ENCODE measurements at places on chromosomes 2 and 18.

GRCh38 chr18:31356025-31356424, 20.6 kb upstream of the DSG4 start:
- no peak for DNase-seq

DNA sequence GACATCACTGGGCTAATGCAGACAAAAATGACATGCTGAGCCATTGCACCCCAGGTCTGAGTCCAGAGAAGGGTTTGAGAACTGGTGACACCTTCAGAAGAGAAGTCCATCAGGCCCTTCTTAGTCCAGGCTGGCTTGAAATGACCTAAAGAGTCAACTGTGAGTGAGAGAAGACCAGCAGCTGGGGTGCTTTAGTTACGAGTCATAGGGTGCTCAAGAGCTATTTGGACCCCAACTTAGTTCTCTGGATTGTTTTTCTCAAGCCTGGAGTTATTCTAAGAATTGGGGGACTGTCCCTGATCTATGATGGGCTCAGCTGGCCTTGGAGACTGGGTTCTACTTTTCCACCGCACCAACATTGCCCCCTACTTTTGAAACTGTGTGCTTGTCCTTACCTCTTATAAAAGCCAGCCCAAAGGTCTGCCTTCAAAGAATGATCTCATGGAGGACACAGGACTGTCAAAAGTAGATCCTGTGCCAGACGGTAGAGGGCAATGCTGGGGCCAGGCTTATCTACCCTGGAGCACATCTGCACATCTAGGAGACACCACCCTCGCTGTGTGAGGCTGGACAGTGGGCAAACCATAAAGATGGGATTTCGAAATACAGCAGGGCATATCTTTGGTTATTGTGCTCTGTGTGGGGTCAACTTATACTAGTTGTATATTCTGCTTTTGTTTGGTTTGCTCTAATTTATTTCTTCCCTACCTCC, 333.0 kb upstream of the SLC14A2 start:
- no peak for DNase-seq

DNA sequence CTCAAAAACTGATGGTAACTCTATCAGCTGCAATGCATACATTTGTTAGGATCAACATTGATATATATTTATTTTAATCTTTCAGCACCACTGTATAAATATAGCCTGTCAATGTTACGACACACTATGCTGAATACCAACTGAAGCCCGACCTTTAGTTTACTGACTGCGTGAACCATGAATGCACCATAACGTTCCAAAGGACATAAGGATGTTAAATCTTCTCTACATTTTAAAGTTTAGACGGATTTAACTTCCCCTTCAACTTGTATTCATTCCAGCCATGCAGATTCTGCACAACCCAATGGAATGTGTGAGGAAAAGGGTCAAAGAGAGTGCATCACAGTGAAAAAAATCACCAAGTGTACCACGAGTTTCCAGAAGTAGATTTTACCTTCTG, 489.5 kb downstream of the IRS1 start:
- no peak for DNase-seq

DNA sequence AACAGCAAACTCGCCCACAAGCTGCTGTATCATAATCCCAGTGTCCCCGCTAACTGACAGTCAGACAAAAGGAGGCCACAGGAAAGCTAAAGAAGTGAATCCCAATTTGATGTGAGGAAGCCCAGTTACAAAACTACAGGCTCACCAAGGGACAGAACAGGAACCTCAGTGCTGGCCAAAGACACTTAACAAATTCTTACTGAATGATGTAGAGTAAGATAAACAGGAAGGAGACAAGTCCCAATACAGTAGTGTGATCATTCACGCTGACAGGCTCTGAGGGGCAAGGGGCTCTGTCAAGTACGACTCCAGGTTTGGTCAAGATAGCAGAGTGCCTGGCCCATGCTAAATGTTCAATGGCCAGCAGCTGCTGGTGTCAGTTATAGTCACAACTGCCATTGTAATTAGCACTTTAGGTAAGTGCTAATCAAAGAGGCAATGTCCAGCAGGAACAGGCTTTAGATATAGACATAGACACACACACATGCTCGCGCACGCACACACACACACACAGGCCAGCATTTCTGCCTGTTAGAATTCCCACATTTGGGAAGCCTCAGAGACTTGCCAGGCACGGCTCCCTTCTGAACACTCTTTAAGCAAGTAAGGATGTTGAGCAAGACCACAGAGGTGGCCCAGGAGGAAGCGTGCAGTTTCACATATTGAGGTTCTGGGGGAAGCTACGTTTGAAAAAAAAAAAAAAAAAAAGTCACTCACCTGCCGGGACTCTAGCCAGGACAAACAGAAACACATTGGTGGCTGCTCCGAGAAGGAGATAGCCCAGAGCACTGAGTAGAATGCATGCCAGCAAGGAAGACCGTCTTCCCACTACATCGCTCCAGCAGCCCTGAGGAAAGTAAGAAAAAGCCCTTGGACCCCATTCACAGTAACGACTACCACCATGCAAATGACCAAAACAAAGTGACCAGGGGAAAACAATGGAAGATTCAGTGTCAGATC, 35.4 kb upstream of the TMEM182 start:
- DNase-seq: no peak

DNA sequence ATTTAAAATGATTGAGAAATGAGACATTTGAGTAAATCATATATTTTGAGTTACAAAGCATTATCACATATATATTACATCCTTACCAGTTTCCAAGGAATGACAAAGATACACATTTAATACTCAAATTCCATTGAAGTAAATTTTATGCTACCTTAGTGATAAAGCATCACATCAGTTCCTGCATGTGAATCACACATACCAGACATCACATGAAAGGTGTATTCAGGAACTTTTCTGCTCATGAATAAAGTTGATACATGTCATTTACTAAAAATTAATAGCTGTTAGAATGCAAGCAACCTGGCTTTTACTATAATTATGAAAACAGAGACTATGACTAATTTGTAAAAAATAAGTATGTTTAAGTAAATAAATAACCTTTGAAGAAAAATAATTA, 548.8 kb upstream of the SLC39A10 start:
- no peak for DNase-seq

- DNase-seq: no peak
Measured at GRCh38 chr18:68783506-68783905, 14.4 kb upstream of the CCDC102B start.

GRCh38 chr2:17182399-17182798, 335.8 kb downstream of the RAD51AP2 start:
- DNase-seq: no peak

GRCh38 chr2:85444629-85445172, 26.2 kb downstream of the SH2D6 start:
- no peak for DNase-seq

- DNase-seq: no peak
Measured at GRCh38 chr2:217977840-217978535, 24.8 kb downstream of the TNS1 start.

- no peak for DNase-seq
Measured at GRCh38 chr18:62480927-62481326, 41.9 kb upstream of the ZCCHC2 start.

All from central memory CD4-positive, alpha-beta T cell (primary cell).